ENCODE measurements at places on chromosomes 2 and 18.

DNA sequence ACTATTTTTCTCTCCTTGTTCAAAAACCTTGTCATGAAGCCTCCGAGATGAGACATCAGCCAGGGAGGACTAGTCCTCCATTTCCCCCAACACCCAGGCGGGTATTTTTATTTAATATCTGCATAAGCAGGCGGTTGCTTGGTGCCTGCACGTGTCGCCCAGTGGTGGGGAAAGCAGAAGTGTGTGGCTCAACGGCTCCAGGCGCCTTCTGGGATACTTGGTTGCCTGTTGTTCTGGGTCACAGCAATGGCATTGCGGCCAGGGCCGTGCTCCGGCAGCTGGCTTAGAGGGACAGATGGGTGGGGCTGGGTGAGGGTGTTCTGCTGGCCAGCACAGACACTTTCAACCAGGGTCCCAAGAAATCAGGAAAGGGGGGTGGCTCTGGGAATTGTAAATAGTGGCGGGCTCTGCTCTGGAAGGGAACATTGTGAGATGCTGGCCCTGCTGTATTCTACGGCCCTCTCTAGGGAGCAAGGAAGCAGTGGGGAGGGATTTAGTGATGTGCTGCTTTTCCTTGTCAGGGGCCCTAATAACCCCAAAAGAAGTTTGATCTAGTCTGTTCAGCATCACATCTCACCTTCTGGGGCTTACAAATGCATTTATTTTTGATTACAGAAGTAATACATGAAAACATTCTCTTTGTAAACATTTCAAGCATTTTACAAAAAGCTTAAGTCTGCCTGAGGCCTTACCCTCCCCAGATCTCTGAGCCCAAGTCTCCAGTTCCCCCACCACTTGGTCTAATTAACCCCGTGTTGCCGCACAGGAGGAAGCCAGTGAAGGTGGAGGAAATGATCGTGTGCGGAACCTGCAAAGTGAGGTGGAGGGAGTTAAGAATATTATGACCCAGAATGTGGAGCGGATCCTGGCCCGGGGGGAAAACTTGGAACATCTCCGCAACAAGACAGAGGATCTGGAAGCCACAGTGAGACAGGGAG lies 1.1 kb downstream of the VAMP8 start:
- DNase-seq: no peak

- peak; percentile 53 for DNase-seq
These were observed 62.8 kb downstream of the ABCB11 start for GRCh38 chr2:168968342-168968741.

DNA sequence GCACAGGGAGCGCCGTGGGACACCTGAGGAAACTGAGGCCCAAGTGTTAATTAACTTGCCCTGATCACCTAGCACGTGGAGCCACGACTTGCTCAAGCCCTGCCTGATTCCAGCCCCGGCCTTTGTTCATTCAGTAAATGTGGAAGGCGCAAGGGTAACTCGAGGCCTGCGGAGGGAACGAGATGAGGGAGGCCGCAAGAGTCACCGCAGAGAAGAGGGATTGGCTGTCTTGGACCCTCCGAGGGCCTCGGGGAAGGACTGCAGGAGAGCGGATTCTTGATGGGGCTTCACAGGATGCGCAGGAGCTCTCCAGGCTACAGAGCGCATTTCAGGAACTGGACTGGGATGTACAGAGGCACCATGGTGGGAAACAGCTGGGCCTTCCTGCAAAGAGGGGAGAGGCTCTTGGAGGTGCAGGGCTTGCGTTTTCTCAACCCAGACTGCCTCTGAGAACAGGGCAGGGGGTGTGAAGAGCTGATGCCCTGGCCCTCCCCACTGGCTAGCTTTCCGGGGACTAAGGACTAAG lies 511 bp upstream of the ANKMY1 start:
- DNase-seq: no peak

DNA sequence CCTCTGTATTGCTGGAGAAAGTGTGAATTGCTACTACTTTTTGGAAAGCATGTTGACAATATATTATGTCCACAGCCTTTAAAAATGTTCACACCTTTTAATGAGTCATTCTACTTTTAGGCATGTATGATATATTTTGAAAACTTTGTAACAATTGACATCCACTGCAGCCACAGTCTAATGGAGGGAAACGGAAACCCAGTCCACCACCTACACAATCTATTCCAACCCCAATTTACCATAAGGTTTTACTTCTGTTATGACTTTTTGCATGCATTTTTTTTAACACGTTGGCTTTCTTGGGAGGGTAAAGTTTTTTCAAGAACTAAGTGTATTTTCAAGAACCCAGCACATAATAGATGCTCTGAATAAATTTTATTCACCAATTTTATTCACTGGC lies 38.5 kb upstream of the ATP8B1 start:
- no peak for DNase-seq

DNA sequence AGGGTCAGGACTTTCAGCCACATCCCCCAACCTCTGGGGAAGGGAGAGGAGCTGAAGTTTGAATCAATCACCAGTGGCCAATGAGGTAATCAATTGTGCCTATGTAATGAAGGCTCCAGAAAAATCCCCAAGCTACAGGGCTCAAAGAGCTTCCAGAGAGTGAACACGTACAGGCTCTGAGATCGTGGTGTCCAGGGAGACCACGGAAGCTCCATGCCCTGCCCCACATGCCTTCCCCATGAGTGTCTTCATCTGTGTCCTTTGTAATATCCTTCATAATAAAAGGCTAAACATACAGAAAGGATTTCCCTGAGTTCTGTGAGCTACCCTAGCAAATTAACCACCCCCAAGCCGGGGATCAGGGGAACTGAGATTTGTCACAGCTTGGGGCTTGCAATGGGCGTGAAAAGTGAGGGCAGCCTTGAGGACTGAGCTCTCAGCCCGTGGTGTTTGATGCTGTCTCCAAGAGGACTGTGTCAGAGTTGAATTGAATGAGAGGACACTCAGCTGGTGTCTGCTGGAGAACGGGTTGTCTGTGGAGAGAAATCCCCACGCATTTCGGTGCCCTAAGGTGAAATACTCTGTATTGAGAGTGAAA lies 25.5 kb upstream of the TUBB6 start:
- DNase-seq: no peak

DNA sequence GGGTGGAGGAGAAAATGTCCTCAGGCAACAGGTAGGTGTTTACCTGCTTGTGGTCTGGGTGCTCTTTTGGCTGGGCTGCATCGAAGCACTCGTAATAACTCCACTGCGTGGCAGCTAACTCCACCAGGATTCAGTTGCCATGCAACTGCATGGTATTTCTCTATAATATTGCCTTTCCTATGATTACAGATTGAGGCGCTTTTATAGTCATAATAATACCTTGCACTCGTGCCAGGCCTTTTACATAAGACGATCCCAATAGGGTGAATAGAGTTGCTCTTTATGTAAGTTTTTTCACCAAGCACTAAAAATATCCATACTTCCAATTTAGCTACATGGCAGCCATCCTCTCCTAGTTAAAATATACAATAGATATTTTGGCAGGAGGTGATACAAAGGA lies 19.7 kb upstream of the NYAP2 start:
- no peak for DNase-seq

GRCh38 chr2:229257985-229258384 lies 13.1 kb downstream of the PID1 start:
- no peak for DNase-seq

DNA sequence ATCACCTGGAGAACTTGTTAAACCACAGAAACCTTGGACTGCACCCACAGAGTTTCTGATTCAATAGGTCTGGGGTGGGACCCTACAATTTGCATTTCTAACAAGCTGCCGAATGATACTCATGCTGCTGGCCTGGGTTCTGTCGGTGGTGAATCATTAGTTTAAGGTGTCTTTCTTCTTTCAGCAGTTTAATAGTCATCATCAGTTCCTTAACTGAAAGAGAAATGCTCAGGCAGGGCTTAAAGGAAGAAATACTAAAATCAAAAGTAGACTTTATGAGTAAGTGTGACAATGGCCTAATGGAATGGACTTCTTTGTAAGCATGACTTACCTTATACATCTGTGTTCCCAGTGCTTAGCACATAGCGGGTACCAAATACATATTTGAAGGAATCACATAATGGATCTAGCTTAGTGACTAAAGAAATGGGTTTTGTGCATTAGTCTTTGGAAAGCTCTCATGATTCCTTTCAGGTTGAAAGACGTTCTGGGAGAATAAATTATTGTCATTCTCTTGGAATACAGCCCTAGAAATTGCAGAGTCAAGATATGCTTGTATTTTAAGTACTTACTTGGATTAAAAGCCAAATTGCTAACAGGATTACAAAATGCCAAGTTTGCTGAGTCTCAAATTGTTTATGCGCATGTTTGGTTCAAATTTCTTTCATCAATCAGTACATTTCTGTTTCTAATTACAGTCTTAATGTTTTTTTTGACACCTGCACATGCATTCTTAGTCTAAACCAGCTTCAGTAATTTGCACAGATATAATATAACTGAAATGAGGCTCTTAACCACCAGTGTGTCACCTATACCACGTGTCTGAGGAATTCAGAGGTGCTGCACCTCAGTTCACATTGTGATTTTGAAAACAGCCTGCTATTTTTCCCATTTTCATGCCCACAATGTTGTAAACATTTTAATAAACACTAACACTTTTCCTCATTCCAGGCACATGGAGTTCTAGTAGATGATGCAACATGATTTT lies 220.3 kb upstream of the NRP2 start:
- DNase-seq: no peak

DNA sequence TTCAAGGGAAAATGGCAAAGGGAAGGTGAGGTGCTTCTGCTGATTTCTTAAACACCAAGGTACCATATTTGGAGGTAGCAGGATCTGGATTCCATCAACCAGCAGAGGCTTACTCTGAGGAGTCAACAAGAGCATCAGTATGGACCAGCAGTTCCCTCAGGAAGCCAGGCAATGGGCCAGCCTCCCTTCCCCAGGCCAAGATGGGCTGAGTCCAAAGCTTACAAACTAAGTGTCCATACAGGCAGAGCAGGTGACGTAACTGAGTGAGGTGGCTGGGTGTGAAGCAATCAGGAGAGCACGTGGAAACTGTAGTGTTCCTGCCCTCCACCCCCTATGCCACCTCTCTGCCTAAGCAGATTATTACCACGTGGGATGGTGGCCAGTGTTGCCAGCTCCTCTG lies 134.2 kb upstream of the HNRNPA3 start:
- DNase-seq: peak; percentile 56

DNA sequence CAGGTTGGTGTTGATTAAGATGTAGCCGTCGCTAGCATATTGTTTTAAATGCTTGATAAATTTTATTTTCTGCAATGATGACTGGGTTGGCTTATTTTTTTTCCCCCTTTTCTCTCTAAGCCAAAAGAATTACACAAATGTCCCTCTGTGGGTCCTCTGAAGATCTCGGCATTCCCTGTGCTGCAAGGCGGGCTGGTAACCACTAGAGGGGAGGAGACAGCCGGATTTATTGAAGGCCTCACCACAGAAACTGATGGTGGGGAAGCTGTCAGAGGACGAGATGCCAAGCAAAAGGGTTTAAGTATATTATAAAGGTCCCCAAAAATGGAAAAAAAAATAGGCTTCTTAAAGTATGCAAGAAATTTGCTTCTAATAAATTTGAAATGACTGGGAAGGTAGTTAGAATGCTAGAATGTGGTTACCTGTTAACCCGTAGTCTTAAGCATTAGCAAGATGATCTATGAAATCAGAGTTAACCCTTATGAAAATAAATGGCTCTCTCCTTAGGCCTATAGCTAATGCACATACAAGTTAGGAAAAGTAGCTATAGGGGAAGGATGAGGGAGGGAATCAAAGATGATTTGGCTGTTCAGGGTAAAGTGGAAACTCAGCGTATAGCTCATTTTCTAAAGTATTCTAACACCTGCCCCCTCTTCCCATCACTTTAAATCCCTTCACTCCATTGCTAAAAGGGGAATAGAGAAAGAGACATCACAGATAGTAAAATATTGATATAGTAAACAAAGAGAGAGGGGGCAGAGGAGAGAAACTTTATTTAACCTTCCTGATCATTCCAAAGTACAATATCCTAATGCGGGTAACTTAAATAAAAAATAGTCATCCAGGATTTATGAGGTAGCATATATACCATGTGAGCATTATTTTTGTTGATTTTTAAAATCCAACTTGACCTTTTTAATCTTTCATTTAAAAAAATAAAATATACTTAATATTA lies 894.5 kb upstream of the POU3F3 start:
- no peak for DNase-seq

DNA sequence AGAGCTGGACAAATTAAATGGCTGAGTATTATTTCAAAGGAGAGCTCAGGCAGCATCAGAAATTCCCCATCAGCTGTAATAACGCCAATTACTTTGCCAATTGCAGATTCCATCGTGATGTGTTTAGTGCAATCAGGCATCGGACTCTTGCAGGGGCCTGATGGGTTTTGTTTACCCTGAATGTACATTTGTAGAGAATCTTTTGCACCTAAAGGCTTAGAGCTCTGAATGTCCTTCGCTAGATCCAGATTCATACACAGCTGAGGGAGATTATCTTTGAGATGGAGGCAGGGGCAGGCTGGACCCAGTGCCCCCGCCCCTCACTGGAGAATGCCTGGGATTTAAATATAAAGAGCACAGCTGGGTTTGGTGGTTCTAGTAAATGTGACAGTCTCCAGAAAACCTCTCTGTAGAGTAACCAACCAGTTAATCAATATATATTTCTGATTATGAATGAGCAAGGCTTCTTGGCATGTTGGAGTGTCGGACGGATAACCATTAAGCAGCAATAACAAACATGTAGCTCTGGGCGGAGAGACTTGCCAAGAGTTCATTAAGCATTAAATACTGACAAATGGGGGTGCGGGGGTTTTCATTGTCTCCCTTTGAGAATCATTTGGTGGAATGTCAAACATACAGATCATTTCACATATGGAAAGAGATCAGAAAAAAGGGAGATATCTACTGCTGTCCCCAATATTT lies 200.9 kb downstream of the SETBP1 start:
- DNase-seq: no peak

- DNase-seq: no peak
These were observed 7.8 kb downstream of the NT5DC4 start for GRCh38 chr2:112728378-112729175.

DNA sequence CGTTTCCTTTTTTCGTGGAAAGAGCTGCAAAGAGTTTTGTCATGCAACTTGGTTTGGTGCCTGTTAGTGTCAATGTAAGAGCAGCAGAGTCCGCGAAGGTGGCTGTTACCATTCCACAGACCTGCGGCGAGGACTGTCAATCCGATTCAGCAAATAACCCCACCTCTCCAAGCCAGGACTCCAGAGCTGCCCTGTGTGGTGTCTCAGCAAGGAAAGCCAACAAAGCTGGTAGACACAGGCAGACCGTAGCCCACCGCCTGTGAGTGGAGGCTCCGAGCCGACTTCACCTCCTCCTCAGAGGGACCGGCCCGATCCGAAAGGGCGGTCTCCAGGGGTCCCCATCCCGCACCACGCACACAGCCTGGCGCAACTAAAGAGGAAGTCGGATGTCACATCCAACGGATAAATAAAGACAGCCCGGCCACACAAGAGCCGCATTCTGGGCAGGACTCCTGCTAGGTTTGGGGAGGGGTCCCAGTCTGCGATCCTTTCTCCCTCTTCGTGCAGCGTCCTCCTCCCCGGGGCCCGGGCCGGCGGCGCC lies 819 bp downstream of the ANKRD44 start:
- no peak for DNase-seq
